Left hindlimb (tissue), 1 donor: ENCODE measurements at places on chromosomes 1 and 21.

DNA sequence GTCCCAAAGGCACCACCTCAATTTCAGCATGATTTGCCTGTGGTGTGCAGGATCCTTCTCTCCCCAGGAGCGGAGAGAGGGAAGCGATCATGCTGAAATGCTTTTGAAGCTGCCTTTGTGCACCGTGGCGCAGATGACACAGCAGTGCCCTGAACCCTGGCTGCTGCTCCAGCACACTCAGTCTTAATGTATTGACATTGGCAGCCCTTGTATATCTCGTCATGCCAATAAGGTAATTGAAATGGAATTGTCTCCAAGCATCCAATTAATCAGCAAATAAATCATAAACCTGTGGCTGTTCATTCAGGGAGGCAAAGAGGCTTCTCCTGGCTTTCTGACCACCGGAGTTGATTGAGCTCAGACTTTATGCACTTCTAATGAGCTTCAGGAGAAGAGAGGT, 139.8 kb downstream of the KAZN start:
- no peak for DNase-seq

- DNase-seq: no peak
Observed at GRCh38 chr1:58855274-58856165, 71.7 kb upstream of the JUN start.

DNA sequence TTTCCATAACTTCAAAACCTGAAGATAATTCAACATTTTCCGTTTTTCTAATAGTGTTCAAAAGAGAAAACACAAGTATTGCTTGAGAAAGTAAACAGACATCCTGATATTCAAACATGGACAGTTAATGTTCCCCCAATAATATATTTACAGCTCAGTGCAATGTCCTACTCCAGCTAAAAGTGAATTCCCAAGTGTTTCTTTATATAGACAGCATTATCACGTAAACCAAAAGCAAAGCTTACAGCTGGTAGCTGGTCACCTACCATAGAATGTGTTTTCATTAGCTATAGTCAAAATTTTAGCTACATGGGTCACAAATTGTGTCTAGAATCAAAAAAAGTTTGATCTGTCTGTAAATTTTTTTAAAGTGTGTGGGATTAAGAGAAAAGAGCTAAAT, 34.9 kb downstream of the WLS start:
- no peak for DNase-seq

DNA sequence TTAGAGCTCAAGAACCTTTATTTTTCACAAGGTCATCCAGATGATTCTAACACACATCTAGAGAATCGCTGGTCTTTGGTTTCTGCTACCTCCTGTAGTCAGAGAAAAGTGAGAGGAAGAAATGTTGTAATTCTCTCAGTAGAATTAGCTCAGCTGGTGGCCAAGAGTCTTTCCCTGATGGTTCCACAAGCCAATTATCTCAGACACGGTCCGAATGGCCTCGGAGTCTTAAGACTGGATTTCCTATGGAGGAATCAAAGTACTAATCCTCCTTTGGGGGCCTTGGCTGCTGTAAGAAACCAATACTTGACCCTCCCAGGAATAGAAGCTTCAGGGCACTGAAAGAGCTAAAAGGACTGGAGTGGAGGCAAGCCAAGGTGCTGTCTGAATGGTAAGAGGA, 1.8 kb downstream of the TMEM81 start:
- no peak for DNase-seq

DNA sequence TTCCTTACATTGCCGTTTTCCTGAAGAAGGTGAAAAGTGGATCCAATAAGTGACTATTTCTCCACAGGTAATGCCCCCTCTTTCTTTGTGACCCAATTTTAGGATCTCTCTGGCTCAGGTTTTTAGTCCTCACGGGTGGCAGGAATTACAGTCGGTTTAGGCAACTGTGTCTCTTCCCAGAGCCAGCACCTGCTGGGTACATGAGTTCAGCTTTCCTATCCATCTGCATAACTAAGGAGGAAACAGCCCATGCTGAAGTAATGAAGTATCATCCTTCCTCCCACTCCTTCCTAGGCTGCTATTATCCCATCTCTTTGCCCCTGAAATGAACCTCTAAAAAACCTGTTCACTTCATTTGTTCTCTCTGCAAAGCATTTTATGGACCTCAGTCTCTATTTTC, 544.6 kb downstream of the NEGR1 start:
- no peak for DNase-seq

DNA sequence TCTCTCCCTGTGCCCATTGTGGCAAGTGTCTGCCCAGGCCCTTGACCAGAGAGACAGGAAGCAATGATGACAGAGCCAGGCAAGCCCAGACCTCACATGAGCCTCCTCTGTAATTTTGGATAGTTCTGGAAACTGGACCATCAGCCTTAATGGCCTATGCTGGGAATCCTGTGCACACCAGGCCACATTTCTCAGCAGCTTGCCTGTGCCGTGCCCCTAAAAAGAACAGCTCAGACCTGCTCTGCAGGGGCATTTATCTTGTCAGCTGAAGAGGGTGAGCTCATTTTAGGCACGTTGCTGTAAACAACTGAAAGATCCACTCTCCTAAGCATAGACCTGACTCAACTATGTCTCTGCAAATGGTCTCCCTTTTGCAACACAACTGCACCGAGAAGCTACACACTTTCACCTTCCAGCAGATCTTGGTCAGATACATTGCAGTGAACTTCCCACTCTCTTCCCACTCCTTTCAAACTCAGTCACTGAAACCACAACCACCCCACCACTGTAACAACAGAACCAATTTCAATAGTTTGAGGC, 53.5 kb upstream of the BACH1 start:
- DNase-seq: no peak

DNA sequence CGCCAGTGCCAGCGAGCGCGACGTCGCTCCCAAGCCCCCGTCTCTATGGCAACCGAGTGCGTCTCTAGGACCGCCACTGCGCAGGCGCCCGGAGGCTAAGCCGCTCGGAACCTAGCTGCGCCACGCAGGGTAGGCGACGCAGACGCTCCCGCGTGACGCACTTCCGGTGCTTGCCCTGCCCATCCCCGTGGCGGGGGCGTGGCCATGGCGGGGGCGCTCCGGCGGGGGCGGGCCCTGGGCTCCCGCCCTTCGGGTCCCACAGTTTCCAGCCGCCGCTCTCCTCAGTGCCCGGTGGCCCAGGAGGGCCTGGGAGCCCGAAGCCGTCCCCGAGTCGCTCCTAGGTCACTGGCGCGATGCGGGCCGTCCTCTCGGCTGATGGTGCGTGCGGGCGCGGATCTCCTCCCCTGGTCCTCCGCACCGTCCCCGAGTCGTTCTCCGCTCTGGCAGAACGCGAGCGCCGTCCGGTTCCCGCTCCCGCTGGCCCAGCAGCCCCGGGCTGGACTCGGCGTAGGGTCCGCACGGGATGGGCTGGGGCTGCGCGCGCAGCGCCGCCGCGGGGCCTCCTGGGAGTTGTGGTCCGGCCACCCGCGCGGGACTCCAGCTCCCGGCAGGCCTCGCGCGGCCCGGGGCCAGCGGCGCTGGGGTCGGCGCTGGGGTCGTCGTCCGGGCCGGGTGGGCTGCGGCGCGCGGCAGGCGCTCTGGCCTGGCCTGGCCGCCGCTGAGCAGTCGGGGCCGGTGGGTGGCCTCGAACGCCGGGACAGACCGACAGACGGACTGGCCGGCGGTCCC, at the start of gene MIB2:
Gene MIB2 (plus strand): TSS at position 245 of the 789 bp plus-strand sequence. CDS start 7,953 bp downstream, outside the sequence.
- DNase-seq: peak; percentile 96

DNA sequence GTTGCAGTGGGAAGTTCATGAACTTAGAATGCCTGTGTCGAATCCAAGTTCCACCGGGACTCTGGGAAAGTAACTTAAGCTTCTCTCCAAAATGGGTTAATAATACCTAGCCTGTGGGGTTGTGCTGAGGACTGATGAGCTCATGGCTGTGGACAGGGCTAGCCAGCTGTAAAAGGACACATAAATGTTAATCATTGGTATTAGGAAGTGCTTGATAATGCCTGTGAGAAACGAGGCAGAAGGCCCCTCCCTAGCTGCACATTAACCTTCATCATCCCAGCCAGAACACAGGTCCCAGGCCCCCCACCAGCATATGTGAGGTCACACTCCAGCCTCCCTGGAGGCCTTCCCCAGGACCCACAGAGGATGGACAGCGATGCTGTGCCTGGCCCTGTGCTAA, 789 bp upstream of the GJB4 start:
- DNase-seq: no peak
